ENCODE measurements at places on chromosomes 16 and 17.

- no peak for DNase-seq
Measured at GRCh38 chr16:17475104-17475503, 4.3 kb upstream of the XYLT1 start.

DNA sequence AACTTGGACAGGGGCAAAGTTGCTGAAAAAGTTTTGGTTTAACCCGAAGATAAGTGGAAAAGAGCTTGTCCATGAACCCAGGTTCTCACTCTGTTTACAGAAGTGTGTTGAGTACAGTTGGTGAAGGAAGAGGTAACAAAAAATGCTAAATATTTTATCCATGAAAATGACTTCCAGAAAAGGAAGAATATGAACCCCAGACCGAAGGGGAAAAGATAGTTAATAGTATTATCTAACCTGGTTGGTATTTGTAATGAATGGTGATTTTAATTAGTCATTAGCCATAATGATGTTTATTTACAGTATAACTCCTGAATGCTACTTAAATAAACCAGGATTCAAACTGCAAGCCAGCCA is 574 bp upstream of the TMEM106A start:
- no peak for DNase-seq

DNA sequence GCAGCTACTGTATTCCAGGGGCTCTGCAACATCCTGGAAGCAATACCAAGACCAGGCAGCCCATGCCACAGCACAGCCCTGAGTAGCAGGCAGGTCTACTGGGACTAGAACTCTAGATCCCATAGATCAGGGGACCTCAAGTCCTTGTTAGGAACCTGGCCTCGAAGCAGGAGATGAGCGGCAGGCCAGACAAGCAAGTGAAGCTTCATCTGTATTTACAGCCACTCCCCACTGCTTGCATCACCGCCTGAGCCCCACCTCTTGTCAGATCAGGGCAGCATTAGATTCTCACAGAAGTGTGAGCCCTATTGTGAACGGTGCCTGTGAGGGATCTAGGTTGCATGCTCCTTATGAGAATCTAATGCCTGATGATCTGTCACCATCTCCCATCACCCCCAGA is 295.7 kb upstream of the TNRC6C start:
- DNase-seq: no peak

GRCh38 chr17:16107165-16107770 is 107.6 kb downstream of the TTC19 start:
- DNase-seq: no peak

- DNase-seq: no peak
Measured at GRCh38 chr17:70961341-70961740, 792.0 kb downstream of the KCNJ2 start.

DNA sequence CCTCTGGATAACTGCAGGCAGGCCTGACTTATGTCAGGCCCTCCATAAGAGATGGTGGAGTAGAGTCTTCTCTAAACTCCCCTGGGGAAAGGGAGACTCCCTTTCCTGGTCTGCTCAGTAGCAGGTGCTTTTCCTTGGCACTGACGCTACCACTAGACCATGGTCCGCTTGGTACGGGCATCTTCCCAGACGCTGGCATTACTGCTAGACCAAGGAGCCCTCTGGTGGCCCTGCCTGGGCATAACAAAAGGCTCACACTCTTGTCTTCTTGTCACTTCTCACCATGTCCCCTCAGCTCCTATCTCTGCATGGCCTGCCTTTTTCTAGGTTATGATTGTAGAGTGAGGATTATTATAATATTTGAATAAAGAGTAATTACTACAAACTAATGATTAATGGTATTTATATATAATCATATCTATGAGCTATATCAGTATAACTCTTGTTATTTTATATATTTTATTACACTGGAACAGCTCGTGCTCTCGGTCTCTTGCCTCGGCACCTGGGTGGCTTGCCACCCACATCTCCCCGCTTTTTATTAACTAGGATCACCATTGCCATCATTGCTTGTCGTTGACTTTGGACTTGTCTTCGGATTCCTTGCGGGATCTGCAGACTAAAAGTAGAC is 59.8 kb upstream of the ARL4D start:
- peak; percentile 71 for DNase-seq

DNA sequence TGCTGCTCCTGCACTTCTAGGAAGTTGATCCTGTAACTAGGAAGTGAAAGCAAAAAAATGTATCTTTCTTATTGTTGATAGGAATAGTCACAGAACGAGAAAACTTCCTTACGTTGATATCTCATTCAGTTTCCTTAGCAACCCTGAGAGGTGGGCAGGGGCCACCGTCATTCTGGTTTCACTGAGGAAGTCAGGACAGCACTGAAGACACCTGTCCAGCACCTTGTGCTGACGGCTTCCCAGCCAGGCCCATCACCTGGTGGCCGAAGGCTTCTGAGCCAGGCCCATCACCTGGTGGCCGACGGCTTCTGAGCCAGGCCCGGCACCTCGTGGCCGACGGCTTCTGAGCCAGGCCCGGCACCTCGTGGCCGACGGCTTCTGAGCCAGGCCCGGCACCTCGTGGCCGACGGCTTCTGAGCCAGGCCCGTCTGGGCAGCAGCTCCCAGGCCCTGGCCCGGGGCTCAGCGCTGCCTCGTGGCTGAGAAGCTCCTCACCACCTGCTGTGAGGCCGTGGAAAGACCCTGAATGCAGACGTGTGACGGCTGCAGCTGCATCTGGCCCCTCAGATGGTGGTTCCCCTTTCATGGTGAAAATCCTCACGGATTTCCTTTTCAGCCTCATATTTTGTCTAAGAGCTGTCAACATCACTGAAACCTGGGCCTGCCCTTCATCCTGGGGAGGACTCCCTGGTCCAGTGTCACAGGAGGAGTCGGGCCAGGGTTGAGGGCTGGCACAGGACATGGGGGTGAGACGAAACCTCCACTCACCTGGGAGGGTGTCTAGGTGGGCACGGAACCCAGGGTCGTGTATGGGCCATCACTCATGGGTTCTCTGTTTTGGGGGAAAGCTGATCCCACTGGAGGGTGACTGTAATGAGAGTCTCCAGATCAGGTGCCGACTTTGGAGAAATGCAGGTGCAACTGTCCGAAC is 33.0 kb upstream of the ZNF750 start:
- no peak for DNase-seq

- DNase-seq: no peak
Measured at GRCh38 chr16:89660146-89660545, 2.5 kb downstream of the SPATA33 start.

DNA sequence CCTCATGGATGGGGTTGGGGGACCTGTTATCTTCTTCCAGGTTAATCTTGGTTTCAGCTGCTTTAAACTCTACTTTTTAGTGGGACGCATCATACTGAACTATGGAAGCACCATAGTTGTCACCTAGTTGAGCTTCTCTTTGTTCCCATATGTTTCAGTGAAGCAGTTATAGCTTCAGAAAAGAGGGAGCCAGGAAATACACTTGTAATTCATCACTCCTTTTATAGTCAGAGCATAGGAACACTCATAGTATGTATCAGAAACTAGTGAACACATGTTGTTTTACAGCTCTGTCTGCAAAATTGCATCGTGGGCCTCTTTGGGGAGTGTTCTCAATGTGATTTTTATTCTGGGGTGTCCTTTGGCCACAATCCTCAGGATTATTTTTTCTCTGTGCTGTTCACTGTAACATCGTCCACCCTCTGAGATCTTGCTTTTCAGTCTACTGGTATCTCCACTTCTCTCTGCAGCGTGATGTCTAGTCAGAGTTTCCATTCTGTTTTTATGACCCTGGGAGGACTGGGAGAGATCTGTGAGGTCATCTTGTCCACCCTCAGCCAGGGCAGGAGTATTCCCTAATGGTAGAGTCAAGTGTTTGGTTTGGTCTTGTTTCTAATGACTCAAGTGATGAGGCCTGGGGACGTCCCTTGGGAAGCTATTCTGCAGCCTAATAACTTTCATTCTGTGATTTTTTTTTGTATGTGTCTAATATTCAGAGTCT is 585.4 kb downstream of the WWOX start:
- DNase-seq: peak; percentile 62

DNA sequence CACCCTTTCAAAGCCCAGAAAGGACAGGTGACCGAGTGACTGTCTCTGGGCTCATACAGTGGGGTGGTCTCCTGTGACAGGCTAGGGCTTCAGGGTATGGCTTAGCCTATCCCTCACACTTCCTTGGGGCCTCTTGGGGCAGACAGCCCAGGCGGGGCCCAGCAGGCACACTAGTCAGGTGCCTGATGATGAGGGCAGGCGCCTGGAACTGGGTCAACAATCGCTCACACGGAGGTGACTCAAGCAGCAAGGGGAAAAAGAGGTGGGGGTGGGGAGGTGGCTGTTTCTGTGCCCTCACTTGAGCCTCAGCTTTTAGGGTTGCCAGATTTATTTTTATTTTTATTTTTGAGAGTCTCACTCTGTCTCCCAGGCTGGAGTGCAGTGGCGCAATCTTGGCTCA is 6.4 kb upstream of the GRN start:
- DNase-seq: peak; percentile 17

DNA sequence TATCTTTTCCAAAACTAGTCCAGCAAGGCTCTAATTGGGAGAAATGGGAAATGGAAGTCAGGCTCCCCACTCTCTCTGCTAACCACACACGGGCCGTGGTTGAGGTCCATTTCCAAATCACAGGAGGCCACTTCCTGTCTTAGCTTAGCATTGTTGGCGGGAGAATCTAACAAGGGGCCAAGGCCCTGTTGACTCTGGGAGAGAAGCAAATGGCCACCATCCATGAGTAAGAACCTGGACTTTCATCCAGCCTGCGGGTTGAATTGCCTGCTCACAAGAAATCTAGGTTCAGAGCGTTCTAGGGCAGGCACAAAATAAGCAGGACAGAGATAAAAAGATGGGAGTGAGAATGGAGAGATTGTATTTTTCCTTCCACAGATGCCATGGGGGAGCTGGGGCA is 5.7 kb downstream of the FAM20A start:
- peak; percentile 77 for DNase-seq

DNA sequence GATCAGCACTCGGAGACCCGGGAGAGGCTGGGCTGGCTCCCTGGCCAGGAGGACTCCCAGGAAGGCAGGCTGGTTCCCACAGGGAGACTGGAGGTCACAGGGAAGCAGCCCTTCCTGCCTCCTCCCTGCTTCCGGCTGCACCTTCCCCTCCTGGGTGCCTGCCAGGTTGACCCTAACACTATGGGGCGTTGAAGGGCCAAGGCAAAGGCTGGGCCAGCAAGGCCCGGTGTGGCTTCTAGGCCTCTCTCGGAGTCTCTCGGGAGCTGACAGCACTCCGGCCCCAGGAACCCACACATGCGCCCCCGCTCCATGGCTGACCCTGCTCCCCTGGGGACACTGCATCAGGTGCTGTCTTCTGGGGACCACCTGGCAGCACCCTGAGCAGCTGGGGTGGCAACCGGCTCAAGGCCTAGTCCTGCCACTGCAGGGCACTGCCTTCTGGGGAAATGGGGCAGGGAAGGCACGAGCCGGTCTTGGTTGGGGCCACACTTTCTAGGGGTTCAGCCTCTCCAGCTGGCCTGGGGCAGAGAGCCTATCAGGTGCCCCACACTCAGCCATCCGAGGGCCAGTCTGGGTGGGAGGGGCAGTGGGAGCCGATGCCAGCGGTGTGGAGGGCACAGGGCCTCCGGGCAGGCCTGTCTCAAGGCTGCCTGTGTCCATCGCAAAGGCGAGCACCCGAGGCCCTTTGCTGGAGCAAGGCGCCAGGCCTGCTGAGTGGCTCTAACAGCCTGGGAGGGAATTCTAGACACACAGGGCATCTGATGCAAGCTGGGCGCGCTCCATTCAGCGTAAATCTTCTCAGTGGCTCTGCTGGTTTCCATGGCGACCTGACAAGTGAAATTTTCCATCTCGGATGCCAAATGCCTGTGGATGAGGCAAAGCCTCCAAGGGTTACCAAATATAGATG is 5.6 kb upstream of the MTSS2 start:
- DNase-seq: peak; percentile 93

DNA sequence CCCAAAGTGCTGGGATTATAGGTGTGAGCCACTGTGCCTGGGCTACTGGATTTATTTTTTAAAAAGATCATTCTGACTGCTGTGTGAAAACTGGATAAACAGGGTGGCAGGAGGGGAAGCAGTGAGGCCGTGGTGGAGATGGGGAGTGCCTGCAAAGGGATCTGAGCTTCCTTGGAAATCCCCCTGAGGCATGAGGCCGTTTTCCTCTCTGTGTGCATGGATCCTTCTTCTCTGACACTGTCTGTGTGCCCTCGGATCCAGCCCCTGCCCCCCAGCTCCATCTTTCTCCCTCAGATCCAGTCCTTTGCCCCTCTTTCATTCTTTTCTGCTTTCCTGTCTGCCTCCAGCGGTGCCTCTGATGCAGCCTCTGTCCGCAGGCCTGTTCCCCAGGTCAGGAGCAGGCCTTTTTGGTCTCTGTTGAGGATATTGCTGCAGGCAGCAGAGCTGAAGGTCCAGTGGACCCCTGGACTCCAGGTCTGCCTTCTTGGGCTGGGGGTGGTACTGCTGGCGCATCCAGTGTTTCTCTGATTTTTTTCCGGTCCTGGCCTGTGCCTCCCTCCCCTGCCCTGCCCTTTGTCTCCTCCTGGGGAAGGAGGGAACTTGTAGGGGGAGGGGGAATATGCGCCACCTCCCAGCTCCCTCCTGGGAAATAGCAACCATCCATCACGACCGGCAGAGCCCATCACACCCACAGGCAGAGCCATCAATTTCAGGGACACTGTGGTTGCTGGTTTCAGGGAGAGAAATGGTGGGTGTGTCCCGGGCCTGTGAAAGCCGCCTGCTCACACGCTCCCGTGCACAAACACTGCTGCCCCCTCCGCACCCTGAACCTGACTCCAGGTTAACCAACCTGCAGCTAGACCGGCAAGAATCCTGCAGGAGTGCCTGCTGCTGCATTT is 17.0 kb downstream of the MGAT5B start:
- no peak for DNase-seq

DNA sequence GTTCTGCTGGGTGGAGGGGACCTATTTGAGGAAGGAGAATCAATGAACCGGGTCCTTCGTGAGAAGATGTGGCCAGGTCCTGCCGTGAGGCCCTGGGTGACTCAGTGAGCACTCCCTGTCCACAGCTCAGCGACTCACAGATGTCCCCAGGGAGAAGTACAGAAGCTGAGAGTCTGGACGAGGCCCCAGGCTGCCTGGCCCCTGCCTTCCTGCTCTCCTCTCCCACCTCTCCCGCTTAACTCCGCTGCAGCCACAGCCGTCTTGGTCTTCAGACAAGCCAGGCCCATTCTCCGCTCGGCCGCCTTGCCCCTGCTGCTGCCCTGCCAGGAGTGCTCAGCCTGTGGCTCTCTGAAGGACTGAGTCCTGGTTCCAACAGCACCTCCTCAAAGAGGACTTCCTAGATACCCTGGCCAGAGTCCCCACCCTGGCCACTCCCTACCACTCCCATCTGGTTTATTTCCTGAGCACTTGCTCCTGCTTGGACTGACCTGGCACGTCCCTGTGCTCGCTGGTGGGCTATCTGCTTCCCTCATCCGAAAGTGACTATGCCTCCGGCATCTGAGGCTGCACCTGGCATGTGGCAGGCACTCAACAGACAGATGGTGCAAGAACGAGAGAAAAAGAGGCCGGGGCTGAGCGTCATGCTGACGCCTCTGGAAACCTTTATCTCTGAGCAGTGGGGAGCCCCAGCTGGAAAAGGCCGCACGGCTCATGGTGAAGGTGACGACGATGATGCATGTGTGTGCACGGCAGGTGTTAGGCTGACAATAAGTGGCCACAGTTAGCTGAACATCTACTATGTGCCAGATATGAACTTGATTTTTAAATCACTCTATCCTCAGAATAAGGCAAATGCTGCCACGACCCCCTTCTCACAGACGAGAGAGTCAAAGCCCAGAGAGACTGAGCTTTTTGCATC is 9.2 kb upstream of the TNFRSF13B start:
- DNase-seq: no peak
